ENCODE measurements at places on chromosomes 4 and X. TPM values are rescaled to one million over a fixed set of nuclear protein-coding genes. Genes with fewer than 3 reads are reported as not detected.
A peak's percentile ranks its signal among the peaks of the same experiment; 100 is the strongest.

- no peak for DNase-seq
These were observed 327.8 kb downstream of the NR3C2 start for GRCh38 chr4:148114436-148114835.

GRCh38 chr4:10783351-10783750 lies 98.8 kb upstream of the CLNK start:
- DNase-seq, result peak; percentile 17

DNA sequence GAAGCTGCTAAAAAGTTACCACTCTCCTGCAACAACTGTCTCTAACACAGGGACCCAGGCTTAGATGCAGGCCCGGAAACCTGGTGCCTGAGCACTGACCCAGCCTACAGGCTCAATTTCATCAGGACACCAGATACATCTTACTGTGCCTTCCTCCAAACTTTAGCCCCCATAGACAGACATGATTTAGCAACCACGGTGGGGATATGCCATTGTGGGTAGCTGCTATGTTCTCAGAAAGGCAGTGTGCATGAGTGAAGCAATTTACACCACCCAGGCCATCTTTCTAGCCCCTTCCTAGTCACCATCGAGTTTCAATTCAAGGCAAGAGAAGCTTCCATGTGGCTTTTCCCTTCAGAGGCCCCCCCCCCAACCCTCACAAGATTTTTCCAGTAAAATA lies 2.7 kb downstream of the HS3ST1 start:
- no peak for DNase-seq

GRCh38 chr4:87354168-87355102 lies 31.8 kb upstream of the HSD17B13 start:
- DNase-seq, result peak; percentile 10

DNA sequence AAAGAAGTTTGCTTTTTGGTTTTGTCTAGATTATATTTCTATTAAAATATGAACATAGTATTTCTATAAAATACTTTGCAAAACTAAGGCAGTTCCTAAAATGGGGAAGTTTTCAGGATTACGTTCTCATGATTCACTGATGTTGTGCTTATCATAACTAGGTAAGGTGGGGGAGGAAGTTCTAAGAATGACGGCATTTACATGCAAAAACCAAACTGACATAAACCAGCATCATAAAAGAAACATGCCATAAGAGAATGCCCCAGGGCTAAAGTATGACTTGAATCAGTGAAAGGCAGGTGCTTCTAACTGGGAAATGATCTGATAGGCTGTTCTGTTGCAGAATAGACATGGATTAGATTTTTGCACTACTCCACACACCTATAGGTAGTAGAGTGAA lies 204.7 kb upstream of the JADE1 start:
- DNase-seq, result no peak

DNA sequence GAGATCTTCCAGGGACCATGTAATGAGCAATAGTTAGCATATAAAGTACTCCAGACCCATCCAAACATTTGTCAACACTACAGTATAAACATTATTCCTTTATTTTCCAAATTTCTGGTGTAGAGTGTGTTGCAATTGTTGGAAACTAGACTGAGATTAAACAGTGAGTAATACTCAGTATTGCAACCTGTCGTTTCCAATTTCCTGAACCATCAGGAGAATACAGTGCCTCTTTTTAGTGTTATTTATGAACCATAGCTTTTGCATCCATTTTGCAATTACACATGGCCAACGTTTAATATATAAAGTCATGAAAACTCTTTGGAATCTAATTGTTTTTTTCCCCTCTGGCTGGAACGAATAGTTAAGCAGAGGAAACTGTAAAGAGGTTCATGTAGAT lies 58.3 kb upstream of the DHRSX start:
- DNase-seq, result peak; percentile 35

DNA sequence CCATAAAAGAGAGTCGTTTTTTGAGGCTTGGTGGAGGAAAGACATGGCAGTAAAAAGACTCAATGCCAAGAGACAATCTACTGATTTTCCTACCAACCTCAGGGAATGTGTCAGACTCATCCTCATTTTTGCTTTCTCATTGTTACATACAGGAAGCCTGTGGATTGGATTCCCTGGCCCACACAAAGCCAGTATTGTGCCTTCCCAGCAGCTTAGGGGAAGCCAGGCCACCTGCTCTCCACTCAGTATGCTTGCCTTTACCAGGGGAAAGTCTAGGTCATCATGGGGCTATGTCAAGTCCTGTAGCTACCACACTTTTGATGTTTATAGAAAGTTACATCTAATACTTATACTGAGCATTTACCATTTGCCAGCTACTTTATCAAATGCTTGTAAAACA lies 11.0 kb downstream of the BMX start:
- DNase-seq, result no peak

- DNase-seq, result no peak
These were observed 242.5 kb downstream of the CFAP299 start for GRCh38 chr4:80578001-80578400.

DNA sequence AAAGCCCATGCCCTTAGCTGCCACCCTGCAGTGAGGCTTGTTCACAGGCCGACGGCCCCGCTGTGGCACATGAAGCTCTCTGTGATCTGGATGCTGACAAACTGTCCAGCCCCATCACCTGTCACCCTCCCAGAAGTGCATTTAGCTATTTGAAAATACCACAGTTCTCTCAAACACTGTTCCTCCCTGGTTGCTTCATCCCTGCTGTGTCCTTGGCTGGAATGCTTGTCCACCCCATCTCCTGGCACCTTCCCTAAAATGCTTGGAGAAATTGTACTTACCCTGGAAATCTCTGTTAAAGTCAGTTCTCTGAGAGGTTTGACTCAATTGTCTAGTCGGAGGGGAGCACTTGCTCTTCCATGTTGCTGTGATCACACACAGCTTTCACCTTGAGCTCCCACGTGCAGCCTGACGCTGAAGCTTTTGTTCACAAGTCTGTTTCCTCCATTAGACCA lies 10.1 kb downstream of the SYNPO2 start:
- no peak for DNase-seq

DNA sequence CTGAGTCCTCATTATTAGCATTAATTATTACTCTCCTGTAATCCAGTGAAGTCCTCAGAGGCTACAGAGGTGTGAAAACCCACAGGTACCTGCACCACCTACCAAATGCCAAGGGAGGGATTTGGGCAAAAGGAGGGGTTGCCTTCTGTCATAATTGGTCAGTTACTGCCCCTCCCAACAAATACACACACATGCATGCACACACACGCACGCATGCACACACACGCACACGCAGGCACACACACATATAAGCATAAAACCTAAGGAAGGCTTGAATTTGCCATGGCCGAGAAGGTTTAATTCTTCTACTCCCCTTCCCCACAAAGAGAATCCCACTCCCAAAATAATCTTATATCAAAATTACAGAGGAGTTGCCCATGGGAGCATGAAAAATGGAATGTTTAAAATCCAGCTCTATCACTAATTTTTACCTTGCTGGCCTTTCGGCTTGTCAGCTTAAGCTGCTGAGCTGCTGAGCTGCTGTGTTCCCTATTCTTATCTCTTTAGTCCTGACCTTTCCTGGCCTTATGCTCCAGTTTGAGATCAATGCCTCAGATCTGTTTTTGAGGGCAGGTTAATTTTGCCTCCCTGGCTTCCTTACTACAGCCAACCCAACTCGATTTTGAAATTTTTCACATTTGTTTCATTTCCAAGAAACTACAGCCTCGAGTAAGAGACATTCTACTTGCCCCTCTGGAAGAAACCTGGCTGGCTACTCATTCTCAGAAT lies 95.0 kb downstream of the CAMK2D start:
- no peak for DNase-seq

- DNase-seq, result no peak
These were observed 134.7 kb downstream of the PDE5A start for GRCh38 chr4:119493886-119494285.

GRCh38 chr4:89491761-89492160 lies 184.2 kb upstream of the GPRIN3 start:
- DNase-seq, result no peak

DNA sequence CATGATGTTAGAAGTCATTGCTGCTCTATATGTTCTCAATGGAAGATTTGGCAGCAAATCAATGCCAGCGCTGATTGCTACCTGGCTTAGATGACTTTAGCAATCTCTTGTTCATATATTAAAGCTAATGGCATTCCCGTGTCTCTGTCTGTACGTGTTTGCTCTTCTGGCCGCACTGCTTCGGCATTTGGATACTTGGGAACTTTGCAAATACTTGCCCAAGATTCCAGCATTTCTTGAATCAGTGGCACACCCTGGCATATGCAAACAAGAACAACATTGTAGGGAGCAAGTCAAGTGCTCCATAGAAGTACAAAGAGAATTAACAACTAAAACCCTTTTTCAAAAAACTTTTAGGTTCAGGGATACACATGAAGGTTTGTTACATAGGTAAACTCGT lies 128.9 kb upstream of the TMEM164 start:
- DNase-seq, result no peak

DNA sequence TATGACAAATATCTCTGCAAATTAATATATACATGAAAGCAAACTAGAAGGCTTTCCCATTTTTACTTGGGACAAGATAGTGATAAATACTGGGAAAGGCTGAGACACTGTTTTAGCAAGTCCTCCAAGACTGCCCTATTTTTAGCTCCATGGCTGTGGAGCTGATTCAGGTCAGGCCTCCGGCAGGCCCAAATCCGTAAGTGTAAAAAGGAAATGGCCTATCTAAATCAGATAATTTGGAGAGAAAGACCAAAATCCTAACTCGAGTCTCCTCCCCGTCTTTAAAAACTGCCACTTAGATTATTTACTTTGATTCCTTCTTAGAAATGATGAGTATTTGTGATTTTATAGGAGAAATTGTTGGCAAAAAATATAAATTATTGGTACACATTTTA lies 2.9 kb downstream of the OTUD4 start:
- peak; percentile 51 for DNase-seq

DNA sequence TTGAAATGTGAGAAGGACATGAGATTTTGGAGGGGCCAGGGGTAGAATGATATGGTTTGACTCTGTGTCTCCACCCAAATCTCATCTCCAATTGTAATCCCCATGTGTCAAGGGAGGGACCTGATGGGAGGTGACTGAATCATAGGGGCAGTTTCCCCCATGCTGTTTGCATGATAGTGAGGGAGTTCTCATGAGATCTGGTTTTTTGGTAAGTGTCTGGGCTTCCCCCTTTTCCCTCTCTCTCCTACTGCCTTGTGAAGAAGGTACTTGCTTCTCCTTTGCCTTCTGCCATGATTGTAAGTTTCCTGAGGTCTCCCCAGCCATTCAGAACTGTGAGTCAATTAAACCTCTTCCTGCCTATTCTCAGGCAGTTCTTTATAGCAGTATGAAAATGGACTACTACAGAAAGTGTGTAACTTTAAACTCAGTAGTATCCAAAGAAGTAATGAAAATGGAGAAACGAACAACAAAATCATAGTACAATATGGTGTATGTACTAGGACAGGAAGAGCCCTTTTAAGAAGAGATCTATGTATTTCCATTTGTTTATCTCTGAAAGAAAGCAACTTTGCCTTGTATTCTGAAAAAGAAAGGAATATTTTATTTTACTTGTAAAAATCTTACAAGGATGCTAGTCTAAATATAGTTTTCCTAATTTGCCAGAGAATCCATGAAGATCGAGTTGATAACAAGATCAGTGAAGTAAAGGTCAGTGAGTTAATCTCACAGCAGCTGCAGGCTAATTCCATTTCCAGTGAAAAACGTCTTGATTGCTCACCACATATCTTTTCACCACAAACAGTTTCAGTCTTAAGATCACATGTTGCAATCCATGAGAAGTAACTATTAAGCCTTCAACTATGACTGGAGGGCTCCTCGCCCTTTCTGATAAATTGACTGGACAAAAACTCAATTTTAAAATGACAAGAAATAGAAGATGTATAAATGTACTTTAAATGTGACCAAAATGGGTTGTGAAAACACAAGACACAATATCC lies 20.5 kb downstream of the PKD2 start:
- peak; percentile 20 for DNase-seq

GRCh38 chr4:41460641-41461040 lies 77.3 kb upstream of the LIMCH1 start:
- DNase-seq, result no peak

DNA sequence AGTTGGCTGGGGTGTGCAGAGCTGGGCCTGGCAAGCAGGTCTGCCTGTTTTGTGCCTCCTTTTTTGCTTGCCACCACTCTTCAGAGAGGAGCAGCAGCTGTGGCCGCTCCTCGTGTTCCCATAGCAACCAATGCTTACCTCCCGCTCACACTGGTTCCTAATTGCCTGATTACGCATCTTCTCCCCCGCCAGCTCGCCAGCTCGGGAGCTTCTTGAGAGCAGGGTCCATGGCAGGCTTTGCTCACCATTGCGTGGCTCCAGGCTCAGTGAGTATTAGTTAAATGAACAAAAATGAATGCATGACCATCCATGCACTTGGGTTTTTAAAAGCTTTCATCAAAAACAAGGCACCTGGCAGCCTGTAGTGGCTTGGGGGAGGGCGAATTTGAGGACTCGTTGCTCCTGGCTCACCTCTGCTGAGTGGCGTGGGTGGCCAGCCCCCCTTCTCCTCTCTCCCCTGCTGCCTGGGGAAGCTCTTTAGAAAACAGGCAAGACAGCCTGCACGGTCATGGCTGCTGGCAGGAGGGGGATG lies 14.2 kb upstream of the PJA1 start:
- peak; percentile 77 for DNase-seq

- DNase-seq, result no peak
These were observed 200.9 kb upstream of the MID1 start for GRCh38 chrX:10821293-10821692.

GRCh38 chrX:105018865-105019264 lies 201.6 kb downstream of the TEX13A start:
- DNase-seq, result peak; percentile 2

- peak; percentile 94 for DNase-seq
These were observed 132.3 kb upstream of the NR3C2 start for GRCh38 chr4:148574502-148574901.

DNA sequence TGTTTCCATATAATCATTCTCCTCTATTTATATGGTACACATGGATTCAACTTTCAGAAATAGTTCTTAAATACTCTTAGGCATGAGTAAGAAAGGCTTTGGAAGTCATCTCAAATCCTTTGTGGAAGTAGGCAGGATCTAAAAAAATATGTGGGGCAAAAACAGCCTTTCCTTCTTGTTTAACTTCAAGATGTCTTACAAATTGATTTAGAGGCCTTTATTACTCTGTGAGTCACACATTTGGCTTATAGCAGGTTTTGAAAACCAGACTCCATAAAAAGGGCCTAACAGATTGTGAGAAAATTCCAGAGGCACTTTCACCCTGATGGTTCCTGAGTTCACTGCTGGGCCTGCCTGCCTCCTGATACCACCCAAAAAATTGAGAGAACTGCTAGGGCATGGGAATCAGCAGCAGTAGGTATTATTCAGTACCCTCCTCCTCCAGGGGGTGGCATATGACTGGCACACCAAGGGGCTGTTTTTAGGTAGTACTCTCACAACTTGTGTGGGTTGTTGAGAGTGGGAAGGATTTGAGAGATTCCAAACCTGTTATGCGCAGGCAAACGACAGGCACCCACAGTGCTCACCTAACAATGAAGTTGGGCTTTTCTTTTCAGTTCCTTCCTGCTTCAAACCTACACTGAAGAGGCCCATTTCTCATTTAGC lies 162.7 kb upstream of the MBNL3 start:
- no peak for DNase-seq

GRK4 gene
- 7.4 TPM for total RNA-seq

TCEANC gene
- 6.5 TPM for total RNA-seq

FAAH2 gene
- total RNA-seq, result 3.3 TPM

PWWP3B gene
- total RNA-seq, result 49.2 TPM

GABRA4 gene
- total RNA-seq, result 0.21 TPM

TLR6 gene
- 1.9 TPM for total RNA-seq

PNMA3 gene
- total RNA-seq, result 1.2 TPM

PNMA6A gene
- total RNA-seq, result 2.1 TPM
